ENCODE measurements at places on chromosomes 1 and 21. TPM values are rescaled to one million over a fixed set of nuclear protein-coding genes. Genes with fewer than 3 reads are reported as not detected.

DNA sequence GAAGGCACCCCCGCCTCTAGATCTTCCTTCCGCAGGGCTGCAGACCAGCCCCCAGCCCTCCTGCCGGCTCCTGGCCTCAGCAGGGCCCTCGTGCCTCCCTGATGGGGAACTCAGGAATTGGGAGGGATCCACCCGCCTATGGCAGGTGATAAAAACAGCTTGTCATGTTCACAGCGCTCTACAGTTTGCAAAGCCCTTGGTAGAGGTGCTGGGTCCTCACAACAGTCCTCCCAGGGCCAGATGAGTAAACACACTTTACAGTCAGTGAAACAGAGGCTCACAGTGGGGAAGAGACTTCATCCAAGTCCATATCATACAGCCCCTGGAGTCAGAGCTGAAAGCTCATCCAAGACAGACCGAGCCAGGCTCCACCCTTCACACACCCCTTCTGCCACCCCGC lies 97.0 kb upstream of the IFFO2 start:
- no peak for DNase-seq

GRCh38 chr1:61442544-61442943 lies 282.4 kb downstream of the TM2D1 start:
- DNase-seq = no peak

DNA sequence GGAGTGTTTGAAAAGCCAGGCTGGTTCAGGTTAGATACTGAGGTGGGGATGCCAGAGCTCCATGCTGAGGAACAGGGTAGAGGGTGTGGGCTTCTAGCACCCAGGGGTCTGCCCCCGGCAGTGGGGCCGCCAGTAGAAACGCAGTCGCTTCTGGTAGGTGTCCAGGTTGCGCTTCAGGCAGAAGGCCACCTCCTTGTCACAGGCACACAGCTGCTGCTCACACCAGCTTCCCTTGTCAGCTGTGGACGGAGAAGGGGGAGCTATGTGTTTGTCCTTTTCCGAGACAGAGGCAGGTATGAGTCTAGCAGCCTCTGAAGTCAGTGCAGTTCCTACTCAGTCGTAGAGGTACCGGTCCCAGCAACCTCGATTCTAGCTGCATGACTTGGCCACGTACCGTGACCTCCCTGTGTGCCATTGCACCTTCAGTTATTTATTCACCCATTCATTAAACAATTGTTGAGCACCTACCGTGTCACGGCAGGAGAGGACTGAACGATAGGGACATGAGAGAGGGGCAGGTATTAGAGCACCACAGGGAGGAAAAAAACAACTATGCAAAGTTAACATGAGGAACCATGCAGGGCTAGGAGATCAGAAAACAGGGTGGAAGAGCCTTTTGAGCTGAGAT lies 5.2 kb downstream of the PLA2G2D start:
- DNase-seq = no peak

GRCh38 chr1:75861831-75862230 lies 65.1 kb downstream of the MSH4 start:
- no peak for DNase-seq

- DNase-seq = no peak
These were observed 138.9 kb downstream of the ACTL8 start for GRCh38 chr1:17893891-17894631.

FCGR2B gene
- under 0.01 TPM for total RNA-seq

KCND3 gene
- total RNA-seq = not detected

Data from RPMI7951 (cell line).